ENCODE measurements at places on chromosomes 12 and 14.

DNA sequence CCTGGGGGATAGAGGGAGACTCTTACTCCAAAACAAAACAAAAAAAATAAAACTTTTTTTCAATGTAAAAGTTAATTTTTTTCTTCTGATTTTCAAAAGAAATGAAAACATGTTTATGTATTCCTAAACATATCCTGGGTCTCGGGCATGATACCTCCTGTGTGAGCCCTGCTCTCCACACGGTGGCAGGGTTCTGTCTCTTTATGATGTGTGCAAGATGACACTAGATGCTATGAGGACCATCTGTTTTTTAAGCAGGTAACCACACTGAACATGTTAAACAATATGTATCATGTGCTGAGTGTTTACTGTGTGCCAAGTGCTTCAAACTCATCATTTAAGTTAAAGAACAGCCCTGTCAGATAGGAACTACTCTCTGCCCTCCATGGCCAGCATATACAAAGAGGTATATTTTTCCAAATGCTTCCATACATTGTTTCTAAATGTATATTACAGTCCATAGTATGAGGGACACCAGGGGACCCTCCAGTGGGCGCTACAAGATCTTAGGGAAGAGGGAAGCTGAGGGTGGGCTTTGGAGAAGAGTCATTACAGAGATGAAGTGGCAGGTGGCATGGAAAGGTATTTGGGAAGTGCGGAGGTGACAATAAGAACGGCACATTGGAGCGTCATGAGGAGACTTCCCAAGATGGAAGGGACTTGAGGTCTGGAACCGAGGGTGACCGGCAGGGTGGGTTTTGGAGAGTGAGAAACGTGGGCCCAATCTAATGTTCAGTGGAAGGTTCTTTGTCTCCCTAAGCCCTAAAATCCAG is 28.5 kb downstream of the FOS start:
- peak; percentile 27 for DNase-seq

GRCh38 chr12:32918890-32919801 is 22.6 kb upstream of the PKP2 start:
- peak; percentile 46 for DNase-seq

DNA sequence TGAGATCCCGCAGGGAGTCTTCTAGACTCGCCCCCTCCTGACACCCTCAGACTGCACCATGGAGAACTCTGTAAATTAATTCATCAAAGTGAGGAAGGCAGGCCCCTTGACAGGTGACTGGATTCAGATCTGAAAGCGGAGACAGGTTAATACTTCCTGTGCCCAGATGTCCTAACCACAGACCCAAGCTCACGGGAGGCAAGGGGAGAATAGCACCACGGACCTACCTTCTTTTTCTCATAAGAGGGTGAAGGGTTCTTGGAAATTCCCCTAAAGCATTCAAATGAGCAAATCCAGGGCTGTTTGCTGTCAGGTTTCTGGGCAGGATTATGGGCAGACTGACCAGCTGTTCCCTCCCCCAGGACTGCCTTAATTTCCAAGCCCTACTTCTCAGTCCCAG is 170.0 kb downstream of the ZFP36L1 start:
- DNase-seq = no peak

- DNase-seq = no peak
Observed at GRCh38 chr14:68656452-68656851, 136.4 kb downstream of the ZFP36L1 start.

GRCh38 chr12:65948320-65949008 is 124.2 kb downstream of the HMGA2 start:
- DNase-seq = peak; percentile 97

DNA sequence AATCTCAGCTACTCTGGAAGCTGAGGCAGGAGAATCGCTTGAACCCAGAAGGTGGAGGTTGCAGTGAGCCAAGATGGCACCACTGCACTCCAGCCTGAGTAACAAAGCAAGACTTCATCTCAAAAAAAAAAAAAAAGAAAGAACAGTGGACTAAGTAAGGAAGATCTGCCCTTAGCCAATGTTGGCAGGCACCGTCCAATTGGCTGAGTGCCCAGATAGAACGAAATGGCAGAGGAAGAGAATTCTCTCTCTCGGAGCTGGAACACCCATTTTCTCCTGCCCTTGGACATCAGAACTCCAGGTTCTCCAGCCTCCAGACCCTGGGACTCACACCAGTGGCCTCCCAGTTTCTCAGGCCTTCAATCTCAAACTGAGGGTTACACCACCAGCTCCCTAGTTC is 49.9 kb downstream of the ESR2 start:
- DNase-seq = no peak

- DNase-seq = no peak
Observed at GRCh38 chr12:114784526-114784925, 100.6 kb upstream of the TBX3 start.

GRCh38 chr14:55188686-55189295 is 2.6 kb downstream of the DLGAP5 start:
- no peak for DNase-seq

DNA sequence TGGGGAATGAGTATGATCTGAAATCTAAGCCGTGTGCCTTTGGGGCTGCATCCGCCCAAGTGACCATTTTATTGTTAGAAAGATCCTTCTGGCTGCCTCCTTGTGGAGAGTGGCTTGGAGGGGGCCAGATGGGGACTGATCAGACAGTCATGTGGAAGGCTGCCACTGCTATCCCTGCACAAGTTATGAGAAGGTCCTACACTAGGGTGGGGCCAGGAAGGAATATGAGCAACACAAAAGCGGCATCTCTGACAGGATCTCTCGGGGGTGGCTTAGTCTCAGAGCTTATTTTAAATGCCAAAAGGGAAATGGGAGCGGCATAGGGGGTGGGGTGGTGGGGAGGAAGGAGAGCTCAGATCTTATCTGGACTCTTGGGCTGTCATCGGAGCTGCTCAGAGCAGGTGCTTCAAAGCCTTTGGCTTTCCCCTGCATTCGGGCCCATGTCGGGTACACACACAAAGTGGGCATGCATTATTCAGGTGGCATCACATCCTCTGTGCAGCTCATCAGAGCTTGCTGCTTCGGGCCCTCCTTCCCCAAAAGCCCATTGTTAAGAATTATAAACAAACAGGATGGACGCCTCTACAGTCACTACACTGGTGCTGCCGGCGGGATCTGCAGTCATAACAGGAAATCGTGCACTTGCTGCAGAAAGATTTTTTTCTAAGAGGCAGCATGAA is 805.4 kb downstream of the VRK1 start:
- no peak for DNase-seq

- DNase-seq = no peak
Observed at GRCh38 chr14:81085596-81085995, 130.2 kb downstream of the TSHR start.

DNA sequence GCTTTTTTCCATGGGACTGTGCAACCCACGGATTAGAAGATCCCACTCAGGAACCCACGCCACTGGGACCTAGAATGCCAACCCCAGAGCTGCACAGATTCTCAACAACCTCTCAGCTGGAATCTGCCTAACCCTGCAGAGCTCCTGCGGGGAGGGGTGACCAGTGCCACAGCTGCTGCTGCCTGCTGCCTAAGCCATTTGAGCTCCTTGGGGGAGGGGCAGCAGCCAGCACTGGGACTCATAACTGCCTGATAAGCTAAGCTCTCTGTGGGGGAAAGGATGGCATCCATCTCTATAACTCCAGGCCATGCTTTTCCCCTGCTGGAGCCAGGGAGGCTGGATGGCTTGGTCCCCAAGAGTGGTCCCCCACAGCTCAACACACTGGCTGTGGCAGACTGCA is 182.8 kb downstream of the SLC5A8 start:
- no peak for DNase-seq

GRCh38 chr12:126424696-126425095 is 1359.5 kb downstream of the AACS start:
- DNase-seq = peak; percentile 52

DNA sequence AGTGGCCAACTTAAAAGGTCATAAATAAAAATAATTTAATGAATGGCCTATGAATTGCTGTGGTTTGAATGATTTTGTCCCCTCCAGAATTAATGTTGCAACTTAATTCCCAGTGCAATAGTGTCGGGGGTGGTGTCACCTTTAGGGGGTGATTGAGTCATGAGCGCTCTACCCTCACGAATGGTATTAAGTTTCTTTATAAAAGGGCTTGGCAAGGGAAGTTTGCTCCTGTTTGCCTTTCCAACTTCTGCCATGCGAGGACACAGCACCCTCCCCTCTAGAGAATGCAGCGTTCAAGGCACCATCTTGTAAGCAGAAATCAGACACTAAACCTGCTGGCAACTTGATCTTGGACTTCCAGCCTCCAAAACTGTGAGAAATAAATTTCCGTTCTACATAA is 253.3 kb downstream of the ATXN7L3B start:
- no peak for DNase-seq

- no peak for DNase-seq
Observed at GRCh38 chr12:52906191-52906601, 1.3 kb upstream of the KRT8 start.

DNA sequence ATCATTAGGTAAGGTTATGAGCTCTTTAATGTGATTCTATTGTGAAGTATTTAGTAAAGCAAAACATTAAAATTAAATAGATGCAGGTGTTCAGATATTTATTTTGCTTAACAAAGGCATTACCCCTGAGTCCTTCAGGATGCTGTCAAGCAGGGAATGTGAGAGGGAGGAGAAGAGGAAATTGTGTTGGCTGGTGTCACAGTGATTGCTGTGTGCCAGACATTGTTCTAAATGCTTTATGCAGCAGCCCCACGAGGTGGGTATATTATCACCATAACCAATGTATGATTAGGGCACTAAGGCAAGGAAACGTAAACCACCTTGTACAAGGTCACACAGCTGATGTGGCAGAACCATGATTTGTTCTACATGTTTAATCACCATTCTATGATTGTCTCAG is 80.1 kb downstream of the STAB2 start:
- DNase-seq = no peak

GRCh38 chr12:109716512-109717389 is 3.1 kb downstream of the FAM222A start:
- no peak for DNase-seq

DNA sequence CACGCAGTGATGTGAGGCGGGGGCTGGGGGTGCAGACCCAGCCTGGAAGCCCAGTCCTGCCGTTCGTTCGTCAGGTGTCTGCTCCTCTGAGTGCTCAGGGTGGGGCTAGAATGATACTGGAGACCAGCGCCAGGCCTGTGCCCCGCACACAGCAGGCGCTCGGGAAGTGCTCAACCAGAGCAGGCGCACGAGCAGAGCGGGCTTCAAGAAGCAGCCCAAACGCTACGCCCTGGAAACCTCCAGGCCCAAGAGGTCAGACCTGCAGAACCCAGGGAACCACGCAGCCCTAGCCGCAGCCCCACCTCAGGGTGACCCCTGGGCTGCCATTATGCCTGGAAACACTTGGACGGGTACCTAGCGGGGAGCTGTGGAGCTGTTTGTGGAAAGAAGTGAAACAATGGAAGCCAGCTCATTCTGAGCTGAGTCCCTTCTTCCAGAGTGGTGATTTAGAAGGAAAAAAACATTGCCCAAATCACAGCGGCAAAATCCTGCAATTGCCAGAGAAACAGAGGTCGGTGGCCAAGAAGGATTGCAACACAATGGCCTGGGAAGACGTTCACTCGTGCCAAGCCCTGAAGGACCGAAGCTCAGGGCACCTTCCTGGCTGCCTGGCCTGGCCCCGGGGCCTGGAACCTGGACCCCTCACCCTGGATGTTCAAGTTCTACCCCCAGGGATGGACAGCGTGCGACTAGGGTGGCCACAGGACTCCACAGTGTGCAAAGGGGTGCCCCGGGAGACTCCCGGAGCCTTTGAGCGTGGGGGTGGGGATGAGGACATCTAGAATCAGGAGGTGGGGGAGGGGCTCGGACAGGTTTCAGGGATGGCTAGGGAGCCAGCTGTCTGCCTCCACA is 40.4 kb upstream of the DIO3 start:
- DNase-seq = no peak

GRCh38 chr12:22525426-22525825 is 18.9 kb downstream of the C2CD5 start:
- no peak for DNase-seq

- DNase-seq = no peak
Observed at GRCh38 chr12:71756054-71756690, 1.5 kb downstream of the RAB21 start.

GRCh38 chr14:39469094-39469710 is 37.0 kb upstream of the FBXO33 start:
- DNase-seq = peak; percentile 22
